ENCODE measurements at places on chromosomes 4 and X.

DNA sequence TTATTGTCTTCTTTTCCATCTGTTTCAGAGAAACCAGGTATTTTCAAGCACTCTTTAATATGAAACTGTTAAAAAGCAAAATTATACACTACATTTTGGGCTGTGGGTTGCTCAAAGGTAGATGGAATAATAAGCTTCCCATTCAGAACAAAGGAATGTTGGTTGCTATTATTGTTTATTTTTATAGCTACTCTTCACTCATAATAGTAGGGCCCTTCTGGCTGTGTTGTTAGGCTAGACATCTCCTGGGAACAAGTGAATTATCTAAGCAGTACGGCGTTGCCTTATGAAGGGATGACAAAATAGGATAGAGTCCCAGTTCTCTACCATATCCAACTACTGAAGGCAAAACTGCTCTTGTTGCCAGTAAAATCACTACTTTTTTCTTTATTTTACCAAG, 34.2 kb downstream of the TENM3 start:
- no peaks in the 10 kb centered on the region for H3K27me3 ChIP-seq
- no peak overlapping the region for H3K4me3 ChIP-seq
- H3K4me1 ChIP-seq, result no peaks in the 10 kb centered on the region
- no peak for DNase-seq
- no peaks in the 10 kb centered on the region for H3K36me3 ChIP-seq
- no peak overlapping the region for H3K27ac ChIP-seq

- H3K27me3 ChIP-seq, result no peaks in the 10 kb centered on the region
- no peaks in the 10 kb centered on the region for H3K4me1 ChIP-seq
- no peaks in the 10 kb centered on the region for H3K36me3 ChIP-seq
Observed at GRCh38 chr4:176791591-176792325, 964 bp downstream of the VEGFC start.

DNA sequence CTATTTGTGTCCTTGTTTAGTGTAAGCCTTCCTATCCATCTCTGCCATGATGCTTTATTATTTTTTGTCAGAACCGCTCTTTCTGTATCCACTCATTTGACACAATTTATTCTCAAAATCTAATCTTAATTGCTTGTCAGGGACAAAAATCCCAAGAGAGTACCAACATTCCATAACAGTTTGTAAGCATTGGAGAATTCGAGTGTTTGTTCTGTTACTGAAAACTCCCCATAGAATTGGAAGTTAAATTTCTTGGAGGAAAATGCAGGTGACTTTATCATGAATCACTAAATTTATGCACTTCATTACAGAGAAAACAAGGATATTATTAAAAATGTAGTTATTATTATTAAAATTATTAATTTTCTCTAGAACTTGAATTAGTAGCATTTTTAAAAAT, 1986.1 kb downstream of the ARAP2 start:
- no peak overlapping the region for H3K4me3 ChIP-seq
- H3K27me3 ChIP-seq, result no peaks in the 10 kb centered on the region
- DNase-seq, result no peak
- H3K27ac ChIP-seq, result no peak overlapping the region

DNA sequence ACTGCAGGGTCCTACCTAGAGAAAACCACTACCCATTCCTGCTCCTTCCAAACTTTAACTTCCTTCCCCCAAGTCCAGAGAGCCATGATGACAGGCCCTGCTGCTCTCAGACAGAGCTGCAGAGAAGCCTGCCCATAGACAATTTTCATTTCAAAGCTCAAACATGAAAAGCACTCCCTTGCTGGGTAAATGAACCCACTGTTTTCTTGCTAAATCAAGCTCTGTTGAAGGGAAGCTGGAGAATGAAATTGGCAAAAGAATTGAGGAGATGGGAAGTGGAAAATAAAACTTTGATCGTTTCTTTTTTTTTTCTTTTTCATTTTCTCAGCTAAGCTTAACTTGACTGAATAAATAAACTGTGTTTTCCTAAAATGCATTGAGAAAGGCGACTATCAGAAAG, 331.1 kb upstream of the CPEB2 start:
- no peak overlapping the region for H3K27ac ChIP-seq
- H3K27me3 ChIP-seq, result no peaks in the 10 kb centered on the region
- H3K36me3 ChIP-seq, result no peaks in the 10 kb centered on the region
- H3K4me3 ChIP-seq, result no peak overlapping the region
- no peaks in the 10 kb centered on the region for H3K4me1 ChIP-seq
